Mesothelial cell of epicardium (in vitro differentiated cells): ENCODE measurements at places on chromosomes 7 and 10. TPM values are rescaled to one million over a fixed set of nuclear protein-coding genes. Genes with fewer than 3 reads are reported as not detected.

DNA sequence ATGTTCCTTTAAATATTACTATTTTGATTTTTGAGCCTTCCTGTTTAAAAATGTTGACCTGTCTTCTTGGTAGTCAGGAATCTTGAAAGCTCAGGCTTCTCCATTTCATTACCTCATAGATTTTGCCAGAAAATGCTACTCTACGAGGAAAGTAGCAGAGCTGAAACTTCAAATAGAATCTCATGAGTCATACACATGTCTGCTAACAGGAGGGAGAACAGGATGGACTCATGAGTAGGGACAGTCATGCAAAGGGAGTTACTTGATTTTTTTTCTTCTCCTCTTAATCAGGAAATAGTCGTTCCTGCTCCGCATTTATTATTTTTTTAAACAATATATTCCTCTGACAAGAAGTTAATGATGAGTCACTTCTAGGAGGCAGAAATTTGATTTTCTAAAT lies 37.0 kb upstream of the MINDY3 start:
- H3K4me3 ChIP-seq = no peak overlapping the region
- H3K36me3 ChIP-seq = no peaks in the 10 kb centered on the region
- H3K27ac ChIP-seq = no peak overlapping the region
- H3K4me1 ChIP-seq = no peaks in the 10 kb centered on the region

DNA sequence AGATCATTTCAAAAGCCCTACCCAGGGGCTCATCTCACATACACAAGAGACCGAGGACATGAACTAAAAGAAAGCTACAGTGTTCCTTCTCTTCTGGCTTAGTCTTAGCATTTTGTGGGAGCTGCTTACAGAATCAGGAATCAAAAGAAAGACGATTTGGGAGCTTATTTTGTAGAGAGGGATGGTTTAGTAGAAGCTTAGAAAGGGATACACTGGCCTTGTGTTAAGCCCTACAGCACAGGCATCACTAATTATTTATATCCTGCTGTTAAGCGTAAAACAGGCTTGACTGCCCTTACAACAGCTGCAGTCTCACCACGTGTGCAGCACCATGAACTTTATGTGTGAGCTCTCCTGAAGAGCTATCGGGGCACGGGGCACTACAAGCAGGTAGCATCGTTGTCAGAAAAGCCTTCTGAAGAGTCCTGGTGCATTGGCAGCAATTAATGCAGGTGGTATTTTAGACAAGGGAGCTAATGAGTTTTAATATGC lies 798.3 kb downstream of the NXPH1 start:
- peaks cover 7% of the 10 kb centered on the region for H3K4me1 ChIP-seq
- H3K36me3 ChIP-seq = no peaks in the 10 kb centered on the region
- H3K4me3 ChIP-seq = no peak overlapping the region
- H3K27ac ChIP-seq = no peak overlapping the region
- H3K27me3 ChIP-seq = no peaks in the 10 kb centered on the region

GRCh38 chr7:24891311-24891735 lies 88.7 kb downstream of the OSBPL3 start:
- no peaks in the 10 kb centered on the region for H3K36me3 ChIP-seq
- H3K4me1 ChIP-seq = peaks cover 10% of the 10 kb centered on the region
- no peak overlapping the region for H3K4me3 ChIP-seq
- no peak overlapping the region for H3K27ac ChIP-seq

GRCh38 chr10:5775685-5776084 lies 37.5 kb downstream of the GDI2 start:
- no peaks in the 10 kb centered on the region for H3K27me3 ChIP-seq
- H3K27ac ChIP-seq = peak overlapping the region; percentile 54
- H3K4me3 ChIP-seq = no peak overlapping the region
- H3K4me1 ChIP-seq = peaks cover 7% of the 10 kb centered on the region
- H3K36me3 ChIP-seq = peaks cover 33% of the 10 kb centered on the region
- no peak for DNase-seq

DNA sequence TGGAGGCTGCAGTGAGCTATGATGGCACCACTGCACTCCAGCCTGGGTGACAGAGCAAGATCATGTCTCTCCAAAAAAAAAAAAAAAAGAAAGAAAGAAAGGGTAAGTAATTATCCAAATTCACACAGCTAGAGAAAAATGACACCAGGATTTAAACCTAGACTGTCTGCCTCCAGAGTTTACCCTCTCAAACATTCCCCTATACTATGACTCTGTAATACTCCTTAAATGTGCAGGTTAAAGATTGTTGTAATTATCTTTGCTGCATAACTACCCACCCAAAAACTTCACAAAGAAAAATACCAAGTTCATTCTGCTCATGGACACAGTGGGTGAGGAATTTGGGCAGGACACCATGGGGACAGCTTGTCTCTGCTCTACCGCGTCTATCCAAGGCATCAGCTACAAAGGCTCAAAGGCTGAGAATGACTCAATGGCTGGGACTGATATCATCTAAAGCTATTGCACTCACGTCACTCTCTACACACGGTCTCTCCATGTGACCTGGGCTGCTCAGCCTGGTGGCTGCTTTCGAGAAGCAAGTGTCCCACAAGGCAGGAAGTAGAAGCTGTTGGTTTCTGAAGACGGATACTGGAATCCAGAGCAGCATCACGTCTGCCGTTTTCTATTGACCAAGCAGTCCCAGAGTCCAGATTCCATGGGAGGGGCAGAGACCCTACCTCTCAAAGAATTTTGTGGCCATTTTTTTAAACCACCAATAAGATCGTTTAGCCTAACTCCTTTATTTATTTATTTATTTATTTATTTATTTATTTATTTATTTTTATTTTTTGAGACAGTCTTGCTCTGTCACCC lies 185.7 kb upstream of the AUTS2 start:
- no peak for DNase-seq
- H3K27ac ChIP-seq = no peak overlapping the region
- H3K4me3 ChIP-seq = no peak overlapping the region

GRCh38 chr10:25047088-25047487 lies 30.7 kb downstream of the THNSL1 start:
- H3K4me1 ChIP-seq = no peaks in the 10 kb centered on the region
- H3K36me3 ChIP-seq = no peaks in the 10 kb centered on the region
- peaks cover 16% of the 10 kb centered on the region for H3K27me3 ChIP-seq

DNA sequence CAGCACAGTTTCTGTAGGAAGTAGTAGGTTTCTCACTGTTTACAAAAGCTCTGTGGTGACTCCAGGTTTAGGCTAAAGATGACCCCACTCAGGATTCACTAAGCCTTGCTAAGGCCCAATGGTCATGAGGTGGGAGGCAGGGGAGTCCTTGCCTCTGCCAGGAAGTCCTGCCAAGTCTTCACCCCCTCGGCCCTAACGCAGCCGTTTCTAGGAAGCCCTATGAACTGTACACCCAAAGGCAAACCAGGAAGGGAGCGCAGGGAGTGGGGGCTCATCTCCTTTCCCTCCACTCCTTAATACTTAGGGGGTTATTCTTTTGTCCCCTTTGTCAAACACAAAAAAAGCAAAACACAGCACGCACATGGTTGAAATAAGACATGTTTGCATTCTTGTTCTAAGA lies 64.6 kb downstream of the CTBP2 start:
- no peaks in the 10 kb centered on the region for H3K27me3 ChIP-seq
- H3K4me1 ChIP-seq = peaks cover 58% of the 10 kb centered on the region
- H3K4me3 ChIP-seq = no peak overlapping the region

GRCh38 chr10:109696981-109697775 lies 226.1 kb downstream of the XPNPEP1 start:
- H3K36me3 ChIP-seq = no peaks in the 10 kb centered on the region
- peaks cover 7% of the 10 kb centered on the region for H3K27me3 ChIP-seq
- H3K4me1 ChIP-seq = no peaks in the 10 kb centered on the region
- no peak overlapping the region for H3K4me3 ChIP-seq
- no peak overlapping the region for H3K27ac ChIP-seq
- DNase-seq = no peak

DNA sequence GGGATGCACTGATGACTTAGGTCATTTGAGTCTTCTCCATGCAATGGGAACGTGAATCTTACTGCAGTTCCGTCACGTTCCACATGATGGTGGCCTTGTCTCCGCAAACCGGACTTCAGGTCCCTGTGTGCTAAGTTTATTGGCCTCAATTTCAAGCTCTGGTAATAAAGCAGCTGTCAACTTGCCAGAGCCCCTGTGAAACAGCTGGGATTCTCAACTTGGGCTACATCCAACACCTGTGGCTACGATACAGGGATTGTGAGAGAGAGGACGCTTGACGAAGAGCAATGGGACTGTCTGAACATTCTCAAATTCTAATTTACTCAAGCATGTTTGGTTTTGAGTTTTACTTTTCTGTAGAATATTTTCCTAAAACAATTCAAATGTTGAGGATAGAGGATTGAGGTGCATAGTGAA lies 174.2 kb downstream of the PTN start:
- no peak overlapping the region for H3K4me3 ChIP-seq
- no peaks in the 10 kb centered on the region for H3K36me3 ChIP-seq
- H3K27ac ChIP-seq = no peak overlapping the region
- H3K27me3 ChIP-seq = no peaks in the 10 kb centered on the region

GRCh38 chr7:28957751-28958234 lies 337 bp downstream of the TRIL start:
- DNase-seq = peak; percentile 43
- peak overlapping the region; percentile 81 for H3K4me3 ChIP-seq
- peaks cover 23% of the 10 kb centered on the region for H3K27me3 ChIP-seq
- peak overlapping the region; percentile 28 for H3K27ac ChIP-seq
- peaks cover 24% of the 10 kb centered on the region for H3K4me1 ChIP-seq
- H3K36me3 ChIP-seq = no peaks in the 10 kb centered on the region

DNA sequence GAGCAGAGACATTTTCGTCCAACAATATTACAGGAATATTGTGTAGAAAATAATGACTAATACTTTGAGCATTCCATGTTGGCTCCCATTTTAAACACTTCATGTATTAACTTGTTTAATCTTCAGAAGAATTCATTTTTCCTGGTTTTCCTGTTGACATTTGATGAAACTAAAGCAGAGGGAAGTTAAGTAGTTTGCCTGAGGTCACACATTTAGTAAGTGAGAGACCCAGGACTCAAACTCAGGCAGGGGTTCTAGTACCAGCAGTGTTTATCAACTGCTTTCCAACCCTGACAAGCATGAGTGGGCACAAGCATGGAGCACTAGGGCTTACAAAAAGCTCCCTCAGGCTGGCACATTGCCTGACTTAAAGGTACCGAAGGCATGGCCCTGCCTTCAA lies 719.1 kb downstream of the AUTS2 start:
- no peaks in the 10 kb centered on the region for H3K27me3 ChIP-seq
- DNase-seq = no peak
- peaks cover 12% of the 10 kb centered on the region for H3K4me1 ChIP-seq
- H3K27ac ChIP-seq = no peak overlapping the region
- H3K4me3 ChIP-seq = no peak overlapping the region

- H3K27ac ChIP-seq = peak overlapping the region; percentile 48
- H3K27me3 ChIP-seq = no peaks in the 10 kb centered on the region
- no peak overlapping the region for H3K4me3 ChIP-seq
Observed at GRCh38 chr7:68245688-68246087, 1249.1 kb downstream of the TYW1 start.

DNA sequence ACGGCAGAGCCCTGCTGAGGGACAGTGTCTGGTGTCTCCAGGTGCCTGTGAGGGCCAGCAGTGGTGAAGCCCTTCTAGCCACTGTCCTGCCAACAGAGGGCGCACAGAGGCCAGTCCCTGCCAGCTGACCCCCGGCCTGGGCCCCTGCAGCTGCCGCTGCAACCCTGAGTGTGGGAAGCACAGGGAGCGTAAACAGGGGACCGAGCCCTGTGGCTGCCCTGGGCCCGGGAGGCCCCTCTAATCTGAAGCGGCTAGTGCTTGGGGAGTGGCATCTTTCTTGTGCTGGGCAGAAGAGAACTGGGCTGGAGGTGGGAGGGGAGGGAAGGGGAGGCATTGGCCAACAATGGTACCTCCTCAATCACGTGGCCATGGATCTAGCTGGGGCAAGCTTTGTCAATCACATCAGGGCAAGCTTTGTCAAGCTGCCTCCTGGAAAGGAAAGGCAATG lies 34.6 kb downstream of the TRIM8 start:
- peaks cover 70% of the 10 kb centered on the region for H3K4me1 ChIP-seq
- H3K4me3 ChIP-seq = no peak overlapping the region
- peak; percentile 66 for DNase-seq
- H3K36me3 ChIP-seq = peaks cover 12% of the 10 kb centered on the region

GRCh38 chr10:47456079-47456785 lies 27.7 kb downstream of the ANXA8 start:
- no peak overlapping the region for H3K27ac ChIP-seq
- peaks cover 4% of the 10 kb centered on the region for H3K27me3 ChIP-seq
- no peaks in the 10 kb centered on the region for H3K36me3 ChIP-seq
- H3K4me1 ChIP-seq = peaks cover 13% of the 10 kb centered on the region
- H3K4me3 ChIP-seq = no peak overlapping the region

DNA sequence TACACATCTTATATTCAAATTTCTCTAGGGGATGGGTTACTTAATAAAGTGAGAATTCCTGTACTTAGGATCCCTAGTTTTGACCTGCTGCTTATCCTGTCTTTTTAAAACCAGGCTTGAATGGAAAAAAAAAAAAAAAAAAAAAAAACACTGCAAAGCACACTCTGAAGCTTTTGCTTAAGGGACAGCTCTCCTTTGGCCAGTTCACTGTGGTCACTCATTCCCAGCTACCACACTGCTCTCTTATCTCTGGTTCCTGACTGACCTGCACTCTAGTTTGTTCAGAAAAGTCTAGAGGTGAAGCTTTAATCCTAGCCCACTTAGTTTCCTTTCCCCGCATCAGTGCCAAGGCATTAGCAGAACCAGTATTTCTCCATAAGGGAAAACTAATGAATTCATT lies 82.4 kb downstream of the CADPS2 start:
- no peak overlapping the region for H3K27ac ChIP-seq
- H3K4me1 ChIP-seq = peaks cover 8% of the 10 kb centered on the region
- no peaks in the 10 kb centered on the region for H3K27me3 ChIP-seq
- DNase-seq = no peak

DNA sequence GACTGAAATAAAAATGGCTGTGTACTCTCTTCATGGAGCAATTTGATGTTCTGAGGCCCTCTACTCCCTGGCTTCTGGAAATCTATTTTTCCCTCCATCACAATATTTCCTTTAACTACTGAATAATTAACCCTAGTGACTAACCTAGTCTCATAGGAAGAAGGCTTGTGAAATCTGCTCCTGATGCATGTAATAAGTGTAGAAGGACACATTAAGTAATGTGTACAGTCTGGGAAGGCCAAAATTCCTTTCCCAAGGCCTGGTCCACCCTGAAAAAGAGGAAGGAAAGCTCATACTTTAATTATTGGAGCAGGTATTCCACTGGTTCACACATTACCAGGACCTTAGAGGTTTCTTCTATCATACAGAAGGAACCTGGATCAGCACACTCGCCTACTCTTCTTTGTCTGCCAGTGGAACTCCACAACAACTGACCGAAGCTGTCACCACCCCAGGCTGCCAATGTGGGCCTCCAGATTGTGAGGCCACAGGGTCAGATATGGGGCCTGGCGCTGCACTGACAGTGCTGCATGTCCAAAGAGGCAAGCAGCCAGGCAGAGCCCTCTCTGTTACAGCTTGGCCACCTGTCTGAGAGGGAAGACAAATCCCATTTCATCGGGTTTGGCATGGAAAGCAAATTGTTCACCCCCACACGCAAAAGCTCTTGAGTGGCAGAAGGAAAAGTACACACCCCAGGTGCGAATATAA lies 54.4 kb upstream of the FAM133B start:
- H3K36me3 ChIP-seq = peaks cover 13% of the 10 kb centered on the region
- H3K27ac ChIP-seq = peak overlapping the region; percentile 16
- no peaks in the 10 kb centered on the region for H3K27me3 ChIP-seq
- H3K4me1 ChIP-seq = peaks cover 17% of the 10 kb centered on the region
- H3K4me3 ChIP-seq = no peak overlapping the region

IQUB gene
- total RNA-seq = 0.72 to 0.97 TPM (median 0.93 TPM) in 3 replicates

MRC1 gene
- not detected in 3 replicates for total RNA-seq

RBM20 gene
- 20.5 to 23.3 TPM (median 20.7 TPM) in 3 replicates for total RNA-seq

SCART1 gene
- 4.1 to 4.7 TPM (median 4.4 TPM) in 3 replicates for total RNA-seq

UPK3BL2 gene
- 9.4 to 12.1 TPM (median 10.3 TPM) in 3 replicates for total RNA-seq

KMT2C gene
- 103 to 108 TPM (median 106 TPM) in 3 replicates for total RNA-seq

NPSR1 gene
- total RNA-seq = not detected in 3 replicates

RPA3 gene
- 20.5 to 22.9 TPM (median 22.2 TPM) in 3 replicates for total RNA-seq

DLG5 gene
- total RNA-seq = 79.8 to 82.2 TPM (median 80.2 TPM) in 3 replicates
